CD4-positive, alpha-beta T cell treated with Interleukin-12 subunit alpha and Interleukin-12 subunit beta, for 1 hour (primary cell): ENCODE measurements at places on chromosomes 11 and 22.

DNA sequence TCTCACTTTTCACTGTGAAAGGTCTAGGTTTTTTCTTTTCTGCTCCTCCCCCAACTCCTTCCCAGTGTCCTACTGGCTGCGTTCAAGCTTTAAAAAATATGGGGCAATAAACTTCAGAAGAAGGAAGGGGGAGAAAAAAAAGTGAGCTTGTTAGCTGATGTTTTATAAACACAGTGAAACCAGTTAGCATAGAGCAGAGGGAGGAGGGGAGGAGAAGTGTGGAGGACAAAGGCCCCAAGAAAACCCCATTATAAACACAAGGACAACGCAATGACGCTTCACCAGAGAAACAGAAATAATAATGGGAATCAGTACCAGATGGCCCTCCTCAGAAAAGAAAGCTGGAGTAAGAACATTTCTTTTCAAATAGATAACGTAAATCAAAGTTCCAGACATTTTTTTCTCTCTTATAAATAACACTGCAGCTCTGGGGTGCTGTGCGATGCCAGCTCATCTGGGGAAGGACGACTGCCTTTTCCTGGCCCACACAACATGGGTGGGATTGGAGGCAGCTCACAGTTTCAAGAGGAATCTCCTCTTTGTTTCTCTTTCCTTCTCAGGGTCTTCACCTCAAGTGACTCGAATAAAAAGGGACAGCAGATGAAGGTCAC is 235.4 kb upstream of the NARS2 start:
- DNase-seq: no peak

DNA sequence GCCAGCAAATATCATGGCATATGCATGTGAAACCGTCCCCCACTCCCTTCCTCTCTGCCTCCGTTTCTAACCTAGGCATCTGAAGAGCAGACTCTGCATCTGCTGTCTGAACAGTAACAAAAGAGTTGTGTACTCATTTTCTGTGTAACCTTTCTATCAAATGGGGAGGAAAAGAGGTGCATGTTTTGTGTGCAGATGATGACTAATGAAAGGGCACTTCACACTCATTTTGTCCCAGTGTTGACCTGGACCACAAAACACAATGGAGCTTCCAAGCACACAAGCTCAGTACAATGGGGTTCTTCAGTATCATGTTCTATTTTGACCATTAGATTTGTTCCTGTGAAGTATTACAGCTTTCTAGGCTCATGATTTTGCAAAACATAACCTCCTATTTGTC is 13.0 kb downstream of the JHY start:
- DNase-seq: no peak

GRCh38 chr11:16297332-16297731 is 59.0 kb downstream of the SOX6 start:
- DNase-seq: no peak

GRCh38 chr11:12434325-12434654 is 56.9 kb downstream of the PARVA start:
- DNase-seq: no peak

GRCh38 chr22:44700456-44700855 is 1.5 kb upstream of the PRR5 start:
- no peak for DNase-seq

DNA sequence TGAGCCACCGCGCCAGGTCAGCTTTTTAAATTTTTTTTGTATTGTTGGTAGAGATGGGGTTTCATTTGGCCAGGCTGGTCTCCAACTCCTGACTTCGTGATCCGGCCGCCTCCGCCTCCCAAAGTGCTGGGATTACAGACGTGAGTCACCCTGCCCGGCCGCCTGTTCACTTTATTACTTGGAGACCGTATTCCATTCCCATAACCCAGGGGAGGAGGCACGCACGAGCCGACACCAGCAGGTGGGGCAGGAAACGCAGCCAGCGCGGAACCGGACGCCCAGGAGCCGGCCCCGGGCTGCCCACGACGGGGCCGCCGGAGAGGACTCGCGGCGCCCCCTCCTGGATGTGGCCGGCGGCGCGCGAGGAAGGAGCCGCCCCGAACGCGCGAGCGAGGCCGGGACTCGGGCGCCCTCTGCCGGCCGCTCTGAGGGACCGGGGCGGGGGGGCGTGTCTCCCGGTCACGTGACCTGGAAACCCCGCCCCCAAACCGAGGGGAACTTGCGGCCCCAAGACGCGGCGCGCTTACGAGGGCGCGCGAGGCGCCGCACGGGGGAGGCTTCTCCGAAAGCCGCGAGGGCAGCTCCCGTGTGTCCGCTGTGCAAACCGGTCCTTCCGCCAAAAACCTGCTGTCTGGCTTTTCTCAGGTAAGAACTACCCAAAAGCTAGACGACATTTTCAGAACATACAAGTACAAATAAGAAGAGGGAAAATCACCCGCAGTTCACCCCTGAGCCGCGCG is 11.6 kb upstream of the RNH1 start:
- peak; percentile 91 for DNase-seq

GRCh38 chr11:125431009-125431408 is 65.1 kb downstream of the FEZ1 start:
- no peak for DNase-seq

DNA sequence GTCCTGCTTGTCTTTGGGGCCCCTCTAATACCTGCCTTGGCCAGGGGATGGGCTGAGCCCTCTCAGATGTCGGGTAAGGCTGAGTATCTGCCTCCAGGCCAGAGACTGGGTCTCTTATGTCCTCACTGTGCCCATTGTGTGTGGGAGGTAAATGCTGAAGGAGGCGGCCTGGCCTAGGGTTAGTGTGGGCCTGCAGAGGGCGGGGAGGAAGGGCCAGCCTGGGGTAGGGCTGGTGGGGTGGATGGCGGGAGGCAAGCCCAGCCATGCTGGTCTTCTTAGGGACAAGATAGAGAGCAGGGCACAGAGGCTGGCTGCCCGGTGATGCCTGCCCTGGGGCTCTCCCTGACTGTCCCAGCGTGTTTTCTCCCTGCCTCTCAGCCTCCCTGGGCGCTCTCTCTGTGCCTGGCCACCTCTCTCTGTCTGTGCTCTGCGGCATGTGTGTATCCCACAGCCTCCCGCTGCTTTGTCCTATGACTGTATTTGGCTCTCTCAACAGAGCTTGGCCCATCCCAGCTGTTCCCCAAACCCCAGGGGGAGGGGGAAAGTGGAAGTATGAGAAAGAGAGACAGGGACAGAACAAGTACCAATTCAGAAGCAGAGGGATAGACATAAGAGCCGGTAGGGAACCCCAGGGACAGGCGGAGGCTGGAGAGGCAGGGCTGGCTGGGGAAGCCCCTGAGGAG is 57.0 kb downstream of the PDE2A start:
- no peak for DNase-seq

DNA sequence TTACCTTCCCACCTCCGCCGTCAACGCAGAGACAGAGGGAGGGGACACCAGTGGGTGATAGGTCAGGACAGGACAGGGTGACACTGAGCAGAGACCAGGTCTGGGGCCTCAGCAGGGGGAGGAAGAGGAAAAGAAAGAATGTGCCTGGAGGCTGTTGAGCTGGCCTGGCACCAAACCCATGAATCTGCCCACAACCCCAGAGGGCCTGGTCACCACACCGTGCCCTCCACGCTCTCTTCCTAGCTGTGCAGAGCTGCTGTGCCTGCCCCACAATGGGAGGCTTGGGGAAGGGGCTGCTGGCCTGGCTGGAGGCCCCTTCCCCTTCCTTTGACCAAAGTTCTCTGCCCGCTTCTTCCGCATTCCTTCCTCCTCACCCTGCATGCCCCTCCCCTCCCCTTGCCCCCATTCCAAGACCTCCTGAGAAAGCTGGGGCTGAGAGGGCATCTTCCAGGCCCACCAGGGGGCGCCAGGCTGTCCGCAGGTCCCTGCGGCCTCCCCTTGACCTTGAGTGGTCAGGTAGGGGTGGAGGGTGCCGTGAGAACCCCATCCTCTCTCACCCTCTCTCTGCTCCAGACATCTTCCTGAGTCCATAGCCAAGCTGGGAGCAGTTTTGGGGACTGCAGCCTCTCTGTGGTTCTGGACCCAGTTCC is 11.0 kb upstream of the CACNA1I start:
- no peak for DNase-seq

GRCh38 chr11:34183848-34184391 is 78.5 kb downstream of the NAT10 start:
- no peak for DNase-seq

DNA sequence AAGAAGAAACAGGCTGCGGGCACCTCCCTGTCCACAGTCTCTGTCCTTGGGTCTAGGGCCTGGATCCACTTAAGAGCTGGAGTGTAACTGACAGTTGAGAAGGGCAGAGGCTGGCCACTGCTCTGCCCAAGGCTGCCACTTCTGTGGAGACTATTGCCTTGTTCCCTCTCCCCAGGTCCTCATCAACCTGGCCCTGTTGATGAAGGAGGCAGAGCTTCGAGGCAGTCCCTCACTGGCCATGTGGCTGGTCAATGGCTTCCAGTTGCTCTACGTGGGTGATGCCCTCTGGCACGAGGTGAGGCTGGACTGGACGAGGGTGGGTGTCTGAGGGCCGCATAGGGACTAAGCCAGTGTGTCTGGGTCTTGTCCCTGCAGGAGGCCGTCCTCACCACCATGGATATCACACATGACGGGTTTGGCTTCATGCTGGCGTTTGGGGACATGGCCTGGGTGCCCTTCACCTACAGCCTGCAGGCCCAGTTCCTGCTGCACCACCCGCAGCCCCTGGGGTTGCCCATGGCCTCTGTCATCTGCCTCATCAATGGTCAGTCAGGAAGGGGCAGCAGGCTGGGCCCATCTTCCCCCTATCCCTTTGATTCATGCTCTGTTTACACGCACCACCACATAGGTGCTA is 2.8 kb downstream of the ZNHIT2 start:
- no peak for DNase-seq

DNA sequence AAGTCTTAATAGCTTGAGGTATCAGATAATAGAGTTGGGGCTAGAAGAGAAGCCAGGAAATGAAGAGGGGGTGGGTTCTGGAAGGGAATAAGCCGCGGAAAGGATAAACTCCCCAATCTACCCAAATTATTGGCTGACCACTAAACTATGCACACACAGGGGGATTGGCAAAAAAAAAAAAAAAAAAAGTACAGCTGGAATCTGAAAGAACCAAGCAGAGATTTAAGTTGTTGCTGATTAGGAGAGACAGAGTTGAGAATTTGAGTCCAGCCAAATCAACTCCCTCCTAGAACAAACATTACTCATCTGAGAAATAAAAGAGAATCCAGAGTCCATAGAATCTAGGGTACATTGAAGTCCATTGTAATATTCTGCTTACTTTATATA is 134.9 kb downstream of the CCDC81 start:
- no peak for DNase-seq

- no peak for DNase-seq
These were observed 207.0 kb downstream of the TBC1D22A start for GRCh38 chr22:46969491-46969890.

- no peak for DNase-seq
These were observed 65.3 kb downstream of the AMBRA1 start for GRCh38 chr11:46528445-46529094.

GRCh38 chr11:70252844-70253243 is 17.6 kb upstream of the PPFIA1 start:
- no peak for DNase-seq

GRCh38 chr11:126405906-126406305 is 50.4 kb downstream of the ST3GAL4 start:
- no peak for DNase-seq

GRCh38 chr22:50628543-50629134 is 687 bp upstream of the ARSA start:
- peak; percentile 70 for DNase-seq

GRCh38 chr11:112310848-112311247 is 50.2 kb upstream of the PLET1 start:
- DNase-seq: no peak

- no peak for DNase-seq
These were observed 118.8 kb upstream of the VPREB1 start for GRCh38 chr22:22125579-22126468.

DNA sequence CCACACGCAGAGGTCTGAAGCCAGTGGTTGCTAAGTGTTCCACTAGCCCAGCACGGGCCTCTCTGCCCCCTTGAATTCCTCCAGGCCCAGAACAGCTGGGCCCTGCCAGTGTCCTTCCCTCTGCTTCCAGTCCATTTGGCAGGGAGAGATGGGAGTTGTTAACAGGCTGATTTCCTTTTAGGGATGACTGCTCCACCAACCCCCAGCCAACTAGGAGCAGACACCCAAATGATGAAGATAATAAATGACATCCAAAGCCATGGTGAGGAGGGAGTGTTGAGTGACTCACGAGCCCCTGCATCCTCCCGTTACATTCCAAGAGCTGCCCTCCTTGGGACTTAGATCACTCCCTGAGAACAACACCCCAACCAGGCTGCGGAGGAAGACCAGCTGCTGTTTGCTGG is 20.6 kb downstream of the PARVA start:
- no peak for DNase-seq
